Gastrocnemius medialis (tissue), 4 donors: ENCODE measurements at places on chromosomes 5 and 9.

DNA sequence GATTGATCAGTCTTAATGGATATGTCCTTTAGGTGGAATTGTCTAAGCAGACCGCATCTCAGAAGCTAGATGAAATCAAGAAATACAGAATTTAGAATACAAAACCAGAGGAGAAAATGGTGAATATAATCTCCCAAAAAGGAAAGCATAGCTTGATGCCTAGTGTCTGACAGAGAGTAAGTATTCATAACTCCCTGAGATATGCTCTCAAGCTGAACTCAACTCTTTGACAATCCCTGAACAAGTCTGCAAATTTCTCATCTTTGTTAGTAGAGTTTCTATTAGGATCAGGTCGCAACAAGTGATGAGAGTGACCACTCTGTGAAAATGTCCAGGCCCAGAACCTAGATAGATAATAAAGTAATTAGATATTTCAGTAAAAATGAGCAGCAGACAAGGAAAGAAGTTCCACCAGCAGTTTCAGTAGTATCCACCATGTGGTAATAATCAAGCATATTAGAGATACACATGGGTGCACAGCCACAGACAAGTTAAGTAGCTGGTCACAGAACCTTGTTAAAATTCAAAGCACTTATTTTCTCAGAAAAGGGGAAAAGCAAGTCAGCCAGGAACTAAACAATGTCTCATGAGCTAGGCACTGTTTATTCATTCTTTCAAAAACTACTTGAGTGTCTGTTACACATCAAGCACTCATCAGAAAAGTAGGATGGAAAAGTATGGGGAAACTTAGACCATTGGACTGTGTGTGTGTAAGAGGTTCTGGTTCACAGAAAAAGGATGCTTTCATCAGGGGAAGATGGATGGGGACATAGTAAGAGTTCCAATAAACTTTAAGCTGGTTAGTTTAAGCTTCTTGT, 481.5 kb upstream of the TUSC1 start:
- no peaks in the 10 kb centered on the region for H3K4me1 ChIP-seq
- no peak for DNase-seq

DNA sequence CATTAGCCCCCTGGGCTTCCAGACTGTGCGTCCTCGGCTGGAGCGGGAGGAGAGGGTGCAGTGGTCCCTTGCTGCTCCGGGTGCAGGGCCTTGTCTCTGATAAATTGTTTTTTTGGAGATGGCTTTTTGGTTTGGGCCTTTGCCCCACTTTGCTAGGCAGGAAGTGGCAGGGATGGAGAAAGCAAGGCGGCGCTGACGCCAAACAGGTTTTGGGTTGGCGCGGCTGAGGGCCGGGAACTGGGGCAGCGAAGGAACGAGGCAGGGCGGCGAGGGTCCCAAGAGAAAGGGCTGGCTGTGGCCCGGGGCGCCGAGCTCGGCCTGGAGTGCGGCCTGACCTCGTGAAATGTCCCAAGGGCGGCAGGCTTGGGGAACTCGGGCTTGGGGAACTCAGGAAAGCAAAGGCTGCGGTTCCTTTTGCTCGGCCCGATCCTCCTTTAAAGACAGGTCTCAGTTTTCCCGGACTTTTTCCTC, 4.1 kb downstream of the LHX2 start:
- no peak for DNase-seq
- H3K27ac ChIP-seq: no peak overlapping the region
- no peaks in the 10 kb centered on the region for H3K36me3 ChIP-seq
- H3K4me3 ChIP-seq: no peak overlapping the region

DNA sequence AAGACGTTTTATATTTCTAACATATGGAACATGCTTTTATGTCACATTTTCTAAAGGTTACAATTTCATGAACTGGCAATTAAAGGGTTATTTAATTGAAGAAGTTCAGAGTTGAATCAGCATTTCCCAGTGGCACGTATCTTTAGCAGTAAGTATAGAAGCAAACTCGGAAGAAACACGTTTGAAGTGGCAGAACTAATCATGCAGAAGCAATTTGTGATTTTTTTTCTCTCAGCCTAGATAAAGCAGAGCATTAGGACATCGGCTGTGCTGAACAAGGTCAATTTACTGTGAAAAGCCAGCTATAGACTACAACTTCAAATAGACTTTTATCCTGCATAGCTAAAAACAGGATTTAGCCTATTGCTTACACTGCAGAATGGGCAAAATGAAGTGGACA, 104.7 kb downstream of the ISL1 start:
- H3K27me3 ChIP-seq: no peaks in the 10 kb centered on the region
- H3K4me1 ChIP-seq: no peaks in the 10 kb centered on the region
- no peak overlapping the region for H3K4me3 ChIP-seq
- no peak for DNase-seq
- no peak overlapping the region for H3K27ac ChIP-seq

GRCh38 chr5:38931731-38932130, 85.9 kb downstream of the OSMR start:
- H3K4me3 ChIP-seq: no peak overlapping the region
- H3K4me1 ChIP-seq: no peaks in the 10 kb centered on the region
- H3K27me3 ChIP-seq: no peaks in the 10 kb centered on the region
- DNase-seq: no peak
- no peak overlapping the region for H3K27ac ChIP-seq

DNA sequence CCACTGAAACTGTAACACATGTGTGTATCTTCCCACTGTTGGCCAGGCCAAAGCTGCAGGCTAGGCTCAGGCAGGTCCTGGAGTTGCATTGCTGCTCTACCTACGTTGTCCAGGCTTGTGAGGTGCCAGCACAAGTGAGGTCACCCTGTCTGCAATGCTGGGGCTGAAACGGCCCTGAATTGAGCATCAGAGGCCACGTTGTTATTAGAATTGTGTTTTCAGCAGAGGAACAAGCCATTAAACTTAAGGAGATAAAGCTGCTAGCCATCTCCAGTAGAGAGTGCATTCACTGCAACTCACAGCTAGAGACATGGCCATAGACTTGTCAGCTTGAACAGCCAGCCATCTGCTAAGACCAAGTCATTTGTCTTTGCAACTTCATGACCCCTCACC, 191.8 kb downstream of the SEMA6A start:
- peaks cover 21% of the 10 kb centered on the region for H3K4me1 ChIP-seq
- no peak overlapping the region for H3K27ac ChIP-seq
- DNase-seq: no peak
- no peak overlapping the region for H3K4me3 ChIP-seq
- H3K27me3 ChIP-seq: no peaks in the 10 kb centered on the region

GRCh38 chr5:36360307-36360706, 58.6 kb upstream of the RANBP3L start:
- H3K36me3 ChIP-seq: no peaks in the 10 kb centered on the region
- H3K27ac ChIP-seq: no peak overlapping the region
- no peak overlapping the region for H3K4me3 ChIP-seq
- no peaks in the 10 kb centered on the region for H3K27me3 ChIP-seq
- no peaks in the 10 kb centered on the region for H3K4me1 ChIP-seq

DNA sequence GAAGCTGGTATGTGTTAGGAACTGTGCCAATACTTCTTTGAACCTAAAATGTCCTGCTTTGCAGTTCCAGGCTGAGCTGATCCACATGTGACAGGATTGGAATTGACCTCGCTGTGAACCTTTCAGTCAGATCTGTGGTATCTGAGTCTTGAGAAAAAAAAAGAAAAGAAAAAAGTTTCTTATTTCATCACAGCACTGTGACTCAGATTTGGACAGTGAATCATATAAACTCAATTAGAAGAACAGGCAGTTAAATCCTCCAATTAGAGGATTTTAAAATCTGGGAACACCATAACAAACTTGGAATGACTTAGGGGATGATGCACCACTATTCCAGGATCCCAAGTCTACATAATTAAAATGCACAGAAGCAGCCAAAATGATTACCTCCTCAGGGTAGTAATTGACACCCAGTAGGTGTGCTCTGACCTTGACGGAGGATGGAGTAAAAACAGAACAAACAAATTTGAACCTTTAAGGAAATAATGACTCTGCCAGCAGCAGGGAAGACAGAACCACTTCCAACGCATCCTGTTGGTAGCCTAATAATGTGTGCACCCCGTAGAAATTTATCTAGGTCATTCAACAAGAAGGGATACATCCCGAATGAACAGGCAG, 57.8 kb upstream of the RAI14 start:
- H3K4me1 ChIP-seq: no peaks in the 10 kb centered on the region
- no peaks in the 10 kb centered on the region for H3K27me3 ChIP-seq
- DNase-seq: no peak

- H3K4me3 ChIP-seq: no peak overlapping the region
- no peak for DNase-seq
- no peak overlapping the region for H3K27ac ChIP-seq
- H3K4me1 ChIP-seq: no peaks in the 10 kb centered on the region
- no peaks in the 10 kb centered on the region for H3K36me3 ChIP-seq
These were observed 168.5 kb downstream of the DOCK2 start for GRCh38 chr5:169805527-169805934.

- H3K4me1 ChIP-seq: peaks cover 44% of the 10 kb centered on the region
- no peak overlapping the region for H3K4me3 ChIP-seq
- no peaks in the 10 kb centered on the region for H3K27me3 ChIP-seq
- no peak for DNase-seq
- H3K36me3 ChIP-seq: no peaks in the 10 kb centered on the region
- H3K27ac ChIP-seq: no peak overlapping the region
These were observed 36.9 kb downstream of the CLINT1 start for GRCh38 chr5:157821822-157822622.

DNA sequence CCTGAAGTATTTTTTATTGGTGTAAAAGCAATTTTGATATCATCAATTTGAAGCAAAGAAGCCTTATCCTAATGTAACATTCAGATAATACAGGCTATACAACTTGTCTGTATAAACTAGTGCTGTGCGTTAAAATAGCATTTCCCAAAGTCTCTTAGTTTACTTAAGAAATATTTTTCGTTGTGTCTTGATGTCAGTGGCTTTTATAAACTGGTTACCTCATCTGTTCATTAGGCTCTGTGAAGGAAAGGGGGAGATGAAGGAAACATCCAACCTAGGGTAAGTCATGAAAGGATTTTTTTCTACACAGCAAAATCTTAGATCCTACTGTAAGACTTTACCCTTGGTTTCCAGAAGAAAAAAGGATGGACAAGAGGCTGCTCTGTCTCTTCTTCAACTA, 272.9 kb downstream of the PJA2 start:
- H3K36me3 ChIP-seq: no peaks in the 10 kb centered on the region
- H3K4me3 ChIP-seq: no peak overlapping the region
- H3K4me1 ChIP-seq: no peaks in the 10 kb centered on the region
- H3K27me3 ChIP-seq: no peaks in the 10 kb centered on the region
- no peak overlapping the region for H3K27ac ChIP-seq
- DNase-seq: no peak

DNA sequence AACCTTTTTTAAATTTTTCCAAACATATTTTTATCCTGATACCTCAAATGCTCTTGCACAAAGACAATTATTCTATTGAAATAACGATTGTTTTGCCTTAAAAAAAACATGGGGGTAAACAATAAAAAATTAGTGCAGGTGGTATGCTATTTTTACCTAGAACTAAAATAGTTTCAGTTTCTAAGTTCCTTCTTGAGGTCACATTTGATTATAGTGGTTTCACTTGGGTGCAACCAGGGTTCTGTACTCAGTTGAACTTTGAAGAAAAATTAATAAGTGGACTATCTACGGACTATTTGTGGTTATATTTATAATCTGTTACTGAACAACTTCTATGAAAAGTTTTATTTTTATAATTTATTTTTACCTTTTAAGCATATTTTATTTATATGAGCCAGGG, 387.1 kb upstream of the IZUMO3 start:
- H3K27me3 ChIP-seq: no peaks in the 10 kb centered on the region
- H3K4me1 ChIP-seq: no peaks in the 10 kb centered on the region
- H3K27ac ChIP-seq: no peak overlapping the region
- no peak for DNase-seq
- no peaks in the 10 kb centered on the region for H3K36me3 ChIP-seq
- no peak overlapping the region for H3K4me3 ChIP-seq

DNA sequence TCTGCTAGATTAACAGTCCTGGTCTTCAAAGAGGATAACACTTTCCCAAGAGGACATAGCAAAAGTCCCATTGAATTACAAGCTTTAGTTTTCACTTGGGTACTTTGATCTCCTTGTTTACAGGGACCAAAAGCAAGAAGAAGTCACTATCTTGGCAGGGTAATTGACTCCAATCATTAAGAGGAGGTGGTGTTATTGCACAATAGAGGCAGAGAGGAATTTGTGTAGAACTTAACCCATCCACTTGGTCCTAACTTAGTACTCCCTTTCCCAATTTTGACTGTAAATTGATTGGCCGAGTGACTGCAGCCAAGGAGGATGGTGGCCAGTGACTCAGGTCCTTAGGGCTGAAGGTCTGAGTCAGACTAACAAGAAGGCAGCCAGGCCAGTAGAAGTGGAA, 9.3 kb upstream of the TRPC7 start:
- H3K36me3 ChIP-seq: no peaks in the 10 kb centered on the region
- H3K27me3 ChIP-seq: no peaks in the 10 kb centered on the region
- H3K27ac ChIP-seq: no peak overlapping the region
- H3K4me3 ChIP-seq: no peak overlapping the region
- H3K4me1 ChIP-seq: no peaks in the 10 kb centered on the region

DNA sequence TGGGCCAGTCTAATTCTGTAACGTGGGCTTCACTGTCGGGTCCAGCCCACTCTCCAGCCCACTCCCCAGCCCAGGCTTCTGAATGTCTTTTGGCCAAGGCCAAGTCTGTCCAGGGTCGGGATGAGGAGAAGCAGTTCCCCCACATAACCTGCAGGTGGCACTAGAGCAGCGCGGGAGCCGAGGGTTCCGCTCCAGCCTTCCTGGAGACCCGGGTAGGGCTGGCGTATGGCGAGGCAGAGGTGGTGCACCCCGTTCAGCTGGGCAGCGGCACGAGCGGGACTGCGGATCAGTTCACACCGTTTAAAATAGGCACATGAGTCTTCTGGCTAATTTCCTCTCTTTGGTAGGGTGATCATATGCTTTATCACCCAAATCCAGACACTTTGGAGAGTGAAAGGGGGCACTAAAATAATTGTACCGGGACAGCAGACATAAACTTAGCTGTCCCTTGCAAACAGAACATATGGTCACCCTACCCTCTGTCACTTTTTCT, 185.9 kb downstream of the MSX2 start:
- no peaks in the 10 kb centered on the region for H3K4me1 ChIP-seq
- DNase-seq: peak; percentile 17
- peak overlapping the region; percentile 32 for H3K4me3 ChIP-seq
- no peak overlapping the region for H3K27ac ChIP-seq

- H3K4me3 ChIP-seq: no peak overlapping the region
- H3K36me3 ChIP-seq: no peaks in the 10 kb centered on the region
- no peaks in the 10 kb centered on the region for H3K4me1 ChIP-seq
- DNase-seq: no peak
- no peak overlapping the region for H3K27ac ChIP-seq
These were observed 100.4 kb downstream of the ZNF354C start for GRCh38 chr5:179160584-179160983.
